ENCODE measurements at places on chromosomes 12 and 14.

GRCh38 chr12:55698241-55698955 lies 9.3 kb downstream of the ITGA7 start:
- DNase-seq, result no peak

DNA sequence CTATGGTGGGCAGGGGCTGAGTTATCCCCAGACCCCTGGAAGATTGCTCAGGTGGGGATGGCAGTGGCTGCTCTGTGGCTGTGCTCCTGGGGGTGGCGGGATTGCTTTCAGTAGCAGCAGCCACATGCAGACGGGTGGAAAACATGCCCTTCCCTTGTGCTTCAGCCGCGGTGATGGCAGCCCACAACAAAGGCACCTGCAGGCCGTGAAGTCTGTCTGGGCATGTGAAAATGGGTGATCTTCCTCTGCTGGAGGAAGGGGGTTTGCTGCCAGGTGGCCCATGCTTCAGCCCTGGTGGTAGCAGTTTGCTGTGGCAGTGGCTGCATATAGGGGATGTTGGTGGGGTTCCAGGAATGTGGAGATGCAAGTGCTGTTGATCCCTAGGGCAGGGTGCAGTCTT lies 326.2 kb upstream of the RGS6 start:
- DNase-seq, result no peak

DNA sequence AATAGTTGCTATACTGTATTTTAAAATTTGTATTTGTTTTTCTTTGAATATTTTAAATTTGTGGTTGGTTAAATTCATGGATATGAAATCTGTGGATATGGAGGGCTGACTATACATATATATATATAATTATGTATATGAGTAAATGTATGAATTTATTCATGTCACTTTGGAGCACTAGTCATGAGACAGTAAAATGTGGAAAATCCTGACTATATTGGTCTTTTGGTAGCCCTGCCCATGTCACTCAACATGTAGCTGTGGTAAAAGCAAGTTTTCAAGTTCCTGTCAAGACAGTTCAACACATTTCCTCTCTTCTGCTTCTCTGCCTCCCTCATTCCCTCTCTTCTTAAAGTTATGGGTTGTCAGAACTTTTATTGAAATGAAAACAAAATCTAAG lies 17.3 kb upstream of the C12orf71 start:
- DNase-seq, result no peak

- DNase-seq, result no peak
Measured at GRCh38 chr12:32536000-32536345, 136.6 kb downstream of the FGD4 start.

- no peak for DNase-seq
Measured at GRCh38 chr12:98916106-98916505, 271.0 kb downstream of the APAF1 start.

Data from D721Med (cell line).